IMR-90 (cell line): ENCODE measurements at places on chromosomes 11 and 22. TPM values are rescaled to one million over a fixed set of nuclear protein-coding genes. Genes with fewer than 3 reads are reported as not detected.

DNA sequence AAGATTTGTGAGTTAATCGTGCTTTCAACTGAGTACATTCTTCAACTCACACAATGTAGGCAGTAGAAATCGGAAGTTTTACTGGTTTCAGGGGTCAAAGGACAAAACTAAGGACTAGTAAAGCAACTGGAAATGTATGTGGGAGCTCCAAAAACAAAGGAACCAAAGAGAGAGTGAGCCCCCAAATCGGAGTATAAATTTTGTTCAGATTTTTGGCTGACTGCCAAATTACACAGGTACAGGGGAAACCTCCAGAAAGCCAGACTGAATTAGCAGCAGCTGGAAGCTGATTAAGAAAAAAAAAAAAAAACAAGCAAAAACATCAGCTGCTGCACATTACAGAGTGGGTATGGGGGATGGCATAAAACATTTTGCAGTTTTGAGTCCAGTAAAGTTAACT is 75.2 kb upstream of the GNAZ start:
- DNase-seq, result no peak

DNA sequence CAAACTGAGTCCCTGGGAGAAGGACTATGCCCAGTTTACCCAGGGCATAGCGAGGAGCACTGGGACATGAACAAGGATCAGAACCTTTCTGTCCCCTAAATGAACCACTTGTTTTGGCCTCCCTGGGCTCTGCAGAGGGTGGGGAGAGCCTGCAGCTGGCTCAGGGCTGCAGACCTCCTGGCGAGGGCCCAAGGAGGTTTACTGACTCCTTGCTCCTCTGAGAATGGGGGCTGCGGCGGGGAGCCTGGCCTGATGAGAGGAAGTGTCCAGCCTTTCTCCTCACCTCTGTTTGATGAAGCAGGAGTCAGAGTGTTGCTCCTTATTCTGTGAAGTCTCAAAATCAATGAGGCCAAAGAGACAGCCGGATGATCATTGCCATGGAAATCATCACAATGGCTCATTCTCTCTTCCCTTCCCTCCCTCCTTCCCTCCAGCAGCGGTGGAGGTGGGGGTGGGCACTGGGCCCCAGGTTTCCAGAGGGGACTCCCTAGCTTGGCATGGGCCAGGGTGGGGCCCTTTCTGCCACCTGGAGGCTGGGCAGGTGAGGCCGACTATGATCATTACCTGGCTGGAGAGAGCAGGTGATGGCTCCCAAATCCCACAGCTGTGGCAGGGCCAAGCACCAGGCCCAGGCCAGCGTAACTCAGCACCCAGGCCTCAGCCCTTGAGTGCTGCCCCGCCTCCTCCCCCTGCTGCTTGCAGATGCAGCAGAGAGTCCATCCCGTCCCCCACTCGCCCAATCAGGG is 169.7 kb downstream of the CEP164 start:
- DNase-seq, result no peak

- peak; percentile 86 for DNase-seq
Observed at GRCh38 chr22:30609260-30610185, 2.5 kb downstream of the TCN2 start.

- DNase-seq, result peak; percentile 40
Observed at GRCh38 chr11:34915136-34916014, 804 bp downstream of the APIP start.

- peak; percentile 73 for DNase-seq
Observed at GRCh38 chr11:61627850-61628661, 47.2 kb upstream of the SYT7 start.

Gene LRRC32
- 4.2 and 5.2 TPM in 2 replicates for total RNA-seq

Gene KDM4E
- total RNA-seq, result not detected in 2 replicates

Gene BBOX1
- not detected in 2 replicates for total RNA-seq
